Activated CD8-positive, alpha-beta memory T cell treated with anti-CD3 and anti-CD28 coated beads for 1 hour (primary cell): ENCODE measurements at places on chromosomes 16 and 17.

- DNase-seq = no peak
Observed at GRCh38 chr17:6501359-6501758, 55.0 kb downstream of the PITPNM3 start.

- DNase-seq = no peak
Observed at GRCh38 chr17:65360961-65361552, 200.4 kb downstream of the AXIN2 start.

DNA sequence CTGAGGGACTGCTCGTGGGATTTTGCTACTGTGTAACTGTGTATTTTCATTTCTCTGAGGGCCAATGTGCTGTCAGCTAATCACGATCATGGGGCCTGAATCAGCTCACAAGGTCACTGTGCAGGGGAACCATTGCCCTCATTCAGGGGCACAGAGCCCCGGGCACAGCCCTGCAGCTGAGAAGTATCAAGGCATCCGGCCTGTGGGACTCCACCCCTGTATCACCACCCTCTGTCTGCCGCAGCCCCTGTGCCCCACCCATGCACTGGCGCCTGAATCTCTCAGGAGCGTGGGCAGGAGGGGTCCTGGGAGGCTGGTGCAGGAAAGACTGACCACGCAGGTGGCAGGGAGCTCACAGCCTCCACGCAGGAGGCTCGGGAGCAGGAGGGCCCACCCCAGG lies 43.4 kb upstream of the RASD1 start:
- no peak for DNase-seq

- no peak for DNase-seq
Observed at GRCh38 chr17:47882247-47882646, 13.8 kb upstream of the SP2 start.

DNA sequence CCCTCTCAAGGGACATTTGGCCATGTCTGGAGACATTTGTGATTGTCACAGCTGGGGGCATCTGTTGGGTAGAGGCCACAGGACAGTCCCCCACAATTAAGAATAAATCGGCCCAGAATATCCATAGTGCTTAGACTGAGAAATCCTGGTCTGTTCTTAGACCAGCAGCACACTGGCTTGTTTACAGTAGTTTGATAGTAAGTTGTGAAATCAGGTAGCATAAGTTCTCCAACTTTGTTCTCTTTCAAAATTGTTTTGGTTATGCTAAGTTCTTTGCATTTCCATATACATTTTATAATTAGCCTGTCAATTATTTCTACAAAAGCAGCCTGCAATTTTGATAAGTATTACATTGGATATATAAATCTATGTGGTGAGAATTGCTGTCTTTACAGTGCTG lies 6.8 kb downstream of the MGRN1 start:
- DNase-seq = no peak

- DNase-seq = peak; percentile 74
Observed at GRCh38 chr16:17070882-17071592, 399.7 kb downstream of the XYLT1 start.

- peak; percentile 82 for DNase-seq
Observed at GRCh38 chr17:58331815-58332777, 3.5 kb upstream of the TSPOAP1 start.

DNA sequence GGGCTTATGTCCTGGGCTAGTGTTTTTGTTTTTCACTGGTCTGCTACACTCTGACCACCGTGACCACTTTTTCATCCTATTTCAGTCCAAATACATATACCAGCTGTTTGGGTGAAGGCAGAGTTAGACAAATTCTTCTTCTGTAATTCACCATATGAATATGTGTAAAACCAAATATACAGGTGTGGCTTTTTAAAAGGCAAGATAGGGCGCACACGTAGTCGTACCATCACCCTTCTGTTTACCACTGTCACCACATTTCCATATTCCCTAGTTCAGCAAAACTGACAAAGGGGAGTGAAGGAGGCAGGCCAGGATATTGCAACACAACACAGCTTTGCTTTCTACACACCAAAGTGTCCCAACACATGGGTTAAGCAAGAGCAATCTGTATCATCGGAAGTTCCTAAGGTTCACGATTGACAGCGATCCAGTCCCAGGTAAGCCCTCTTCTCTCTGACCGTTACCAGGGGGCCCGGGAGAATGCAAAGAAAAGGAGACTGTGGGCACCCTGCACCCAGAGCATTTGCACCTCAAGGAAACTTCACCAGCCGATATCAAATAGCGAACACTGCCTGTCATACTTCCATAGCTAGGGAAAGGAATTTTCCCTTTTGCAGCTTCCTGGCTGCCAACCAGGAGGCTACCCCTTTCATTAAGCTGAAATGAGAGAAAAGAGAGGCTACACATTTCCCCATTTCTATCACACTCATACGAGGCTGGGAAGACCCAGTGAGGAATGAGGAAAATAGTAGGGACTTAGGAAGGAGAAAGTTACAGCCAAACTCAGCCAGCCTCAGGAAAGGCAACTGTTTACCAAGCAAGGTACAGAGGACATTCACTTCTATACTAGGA lies 23.1 kb downstream of the CREBBP start:
- no peak for DNase-seq

DNA sequence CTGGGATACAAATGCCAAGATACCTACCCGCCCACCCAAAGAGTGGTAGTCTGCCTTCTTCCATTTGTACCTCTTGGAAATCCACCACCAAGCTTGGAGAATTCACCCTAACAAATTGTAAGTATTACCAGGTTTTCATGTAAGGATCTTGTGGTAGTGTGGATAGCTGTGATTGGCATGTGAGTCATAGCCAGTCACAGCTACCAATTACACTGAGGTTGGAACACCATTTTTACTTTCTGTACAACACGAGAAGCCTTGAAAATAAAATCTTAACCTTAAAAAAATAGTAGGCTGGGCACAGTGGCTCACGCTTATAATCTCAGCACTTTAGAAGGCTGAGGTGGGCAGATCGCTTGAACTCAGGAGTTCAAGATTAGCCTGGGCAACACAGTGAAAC lies 18.5 kb upstream of the SLC35G3 start:
- DNase-seq = no peak

GRCh38 chr17:35879773-35880654 lies at the start of gene CCL5:
Gene CCL5 (minus strand): TSS chr17:35880360.
- DNase-seq = peak; percentile 30

- DNase-seq = no peak
Observed at GRCh38 chr16:56715126-56715525, 14.8 kb upstream of the NUP93 start.

DNA sequence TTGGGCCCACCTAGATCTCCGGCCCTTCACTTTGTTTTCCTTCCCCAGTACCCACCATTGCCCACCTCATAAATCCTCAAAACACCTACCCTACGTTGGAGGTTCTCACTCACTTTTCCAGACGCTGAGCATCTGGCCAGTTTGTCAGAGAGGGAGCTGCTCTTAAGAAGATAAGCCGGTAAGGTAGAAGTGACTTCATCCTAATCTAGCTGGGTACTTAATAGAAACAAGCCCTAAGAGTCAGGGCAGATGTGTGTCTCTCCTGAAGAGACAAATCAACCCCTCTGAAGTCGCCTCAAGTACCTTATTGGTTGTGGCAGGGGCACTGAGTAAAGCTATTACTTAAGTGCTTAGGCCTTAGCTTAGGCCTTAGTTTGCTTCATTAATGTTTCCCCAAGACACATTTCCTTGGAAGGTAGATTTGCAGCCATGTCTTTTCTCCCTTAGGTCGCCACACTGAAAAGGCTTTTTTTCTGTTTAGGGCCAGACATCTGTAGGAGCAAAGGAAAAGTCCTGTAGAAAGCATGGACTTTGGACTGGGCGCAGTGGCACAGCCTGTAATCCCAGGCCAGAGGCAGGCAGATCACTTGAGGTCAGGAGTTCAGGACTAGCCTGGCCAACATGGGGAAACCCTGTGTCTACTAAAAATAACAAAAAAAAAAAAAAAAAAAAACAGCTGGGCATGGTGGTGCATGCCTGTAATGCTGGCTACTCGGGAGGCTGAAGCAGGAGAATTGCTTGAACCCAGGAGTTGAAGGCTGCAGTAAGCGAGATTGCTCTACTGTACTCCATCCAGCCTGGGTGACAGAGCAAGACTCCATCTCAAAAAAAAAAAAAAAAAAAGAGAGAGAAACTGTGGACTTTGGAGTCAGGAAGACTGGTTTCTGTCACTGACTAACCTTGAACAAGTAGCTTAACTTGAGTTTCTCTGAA lies 1.0 kb downstream of the TACO1 start:
- no peak for DNase-seq

DNA sequence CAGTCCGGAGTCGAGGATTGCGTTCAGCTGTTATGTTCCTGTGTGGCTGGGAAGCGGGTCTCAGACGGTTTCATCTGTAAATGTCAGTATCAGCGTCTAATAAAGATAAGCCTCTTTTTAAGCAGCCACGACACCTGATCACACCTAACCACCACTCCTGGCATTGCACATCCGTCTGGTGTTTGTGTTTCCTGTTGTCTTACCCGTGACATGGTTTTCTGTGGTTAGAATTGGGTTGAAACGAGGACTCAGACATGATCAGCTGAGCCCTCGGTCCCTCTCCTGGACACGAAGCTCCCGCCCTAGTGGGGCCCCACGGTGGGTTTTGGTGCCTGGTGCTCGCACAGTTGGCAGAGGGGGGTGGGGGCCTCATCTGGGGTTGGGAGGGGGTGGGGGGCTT lies 18.3 kb downstream of the CPNE7 start:
- peak; percentile 17 for DNase-seq

- no peak for DNase-seq
Observed at GRCh38 chr16:54932737-54933254, 2.1 kb downstream of the IRX5 start.

DNA sequence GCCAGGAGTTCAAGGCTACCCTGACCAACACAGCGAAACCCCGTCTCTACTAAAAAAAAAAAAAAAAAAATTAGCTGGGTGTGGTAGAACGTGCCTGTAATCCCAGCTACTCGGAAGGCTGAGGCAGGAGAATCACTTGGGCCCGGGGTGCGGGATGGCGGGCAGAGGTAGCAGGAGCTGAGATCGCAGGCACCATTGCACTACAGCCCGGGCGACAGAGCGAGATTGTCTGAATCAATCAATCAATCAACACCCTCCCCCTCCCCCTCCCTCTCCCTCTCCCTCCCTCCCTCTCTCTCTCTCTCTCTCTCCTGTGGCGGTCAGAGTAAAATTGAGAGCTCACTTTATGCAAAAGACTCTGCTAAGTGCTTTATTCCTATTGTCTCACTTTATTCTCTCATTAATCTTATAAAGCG lies 1.2 kb downstream of the HSDL1 start:
- DNase-seq = no peak

- DNase-seq = no peak
Observed at GRCh38 chr17:7219812-7220592, at the start of the genes ACADVL and DLG4. Gene ACADVL (plus strand): TSS chr17:7219938. CDS start chr17:7219985, 47 bp downstream. Gene DLG4 (minus strand): TSS chr17:7219836.

- no peak for DNase-seq
Observed at GRCh38 chr17:81996757-81997441, 19.5 kb downstream of the ASPSCR1 start.

- no peak for DNase-seq
Observed at GRCh38 chr17:1617620-1618174, 10.9 kb downstream of the SLC43A2 start.

- no peak for DNase-seq
Observed at GRCh38 chr17:59238906-59239305, 18.6 kb downstream of the GDPD1 start.

- DNase-seq = no peak
Observed at GRCh38 chr17:73268582-73269328, 7.1 kb upstream of the CPSF4L start.

DNA sequence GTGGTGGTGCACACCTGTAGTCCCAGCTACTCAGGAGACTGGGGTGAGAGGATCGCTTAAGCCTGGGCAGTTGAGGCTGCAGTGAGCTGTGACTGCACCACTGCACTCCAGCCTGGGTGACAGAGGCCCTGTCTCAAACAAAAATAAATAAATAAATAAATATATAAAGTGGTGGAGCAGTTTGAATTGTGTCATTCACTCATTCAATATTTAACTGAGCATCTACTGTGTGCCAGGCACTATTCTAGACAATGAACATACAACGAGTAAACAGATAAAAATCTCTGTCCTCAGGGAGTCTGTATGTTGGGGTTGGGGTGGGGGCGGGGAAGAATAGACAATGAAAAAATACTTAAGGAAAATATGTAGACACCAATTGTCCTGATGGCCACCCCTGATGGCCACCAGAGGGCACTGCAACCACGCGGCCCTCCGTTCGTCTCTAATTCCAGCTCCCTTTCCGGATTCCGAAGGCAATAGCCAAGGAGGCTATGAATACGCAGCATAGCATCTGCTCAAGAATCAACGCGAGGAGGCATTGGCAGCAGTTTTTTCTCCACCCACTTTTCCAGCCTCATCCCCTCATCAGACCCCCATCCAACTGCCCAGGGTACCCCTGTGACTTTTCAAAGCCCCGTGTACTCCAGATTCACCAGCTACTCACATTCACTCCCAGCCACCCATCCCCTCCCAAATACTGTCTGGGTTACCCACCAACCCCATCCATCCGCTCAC lies 21.4 kb downstream of the QPRT start:
- peak; percentile 55 for DNase-seq

DNA sequence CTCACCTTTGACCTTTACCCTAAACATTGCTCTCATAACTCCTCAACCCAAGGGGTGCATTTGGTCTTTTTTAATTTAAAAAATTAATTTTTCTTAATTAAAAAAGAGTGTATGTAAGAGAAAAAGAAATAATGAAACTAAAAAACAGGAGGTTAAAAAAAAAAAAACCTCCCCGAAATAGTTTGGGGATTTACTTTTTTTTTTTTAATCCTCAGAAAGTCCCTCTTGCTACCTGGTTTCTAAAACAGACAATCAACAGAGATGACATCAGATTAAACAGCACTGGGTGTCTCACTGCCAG lies 301.3 kb downstream of the SOX9 start:
- DNase-seq = no peak

DNA sequence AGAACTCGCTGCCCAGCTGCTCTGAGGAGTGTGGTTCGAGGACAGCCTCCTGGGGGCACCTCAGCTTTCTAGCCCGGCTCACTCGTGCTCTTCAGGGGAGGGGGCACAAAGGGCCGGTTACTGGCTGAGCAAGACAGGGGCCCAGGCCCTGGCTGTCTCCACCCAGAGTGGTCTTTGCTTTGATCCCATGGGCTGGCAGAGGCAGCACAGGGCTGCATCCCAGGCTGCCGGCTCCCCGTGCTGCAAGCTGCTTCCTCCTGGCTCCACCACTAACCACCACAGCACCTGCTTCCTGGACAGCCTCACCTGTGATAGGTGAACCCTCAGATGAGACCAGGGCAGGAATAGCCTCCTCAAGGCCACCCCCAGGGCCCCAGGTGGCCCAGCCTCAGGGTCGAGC lies 6.8 kb downstream of the SPPL2C start:
- DNase-seq = no peak

- no peak for DNase-seq
Observed at GRCh38 chr17:27535975-27536374, 79.7 kb downstream of the KSR1 start.

GRCh38 chr17:50483266-50483665 lies 4.6 kb downstream of the RSAD1 start:
- no peak for DNase-seq

GRCh38 chr17:72671016-72671415 lies 421.5 kb downstream of the SLC39A11 start:
- DNase-seq = no peak
